ENCODE measurements at places on chromosomes 11 and 22.
A peak's percentile ranks its signal among the peaks of the same experiment; 100 is the strongest.

- no peak for DNase-seq
Measured at GRCh38 chr11:4202749-4203148, 108.2 kb downstream of the RRM1 start.

GRCh38 chr11:6646918-6647679 is 8.5 kb downstream of the DCHS1 start:
- peak; percentile 49 for DNase-seq

- DNase-seq = no peak
Measured at GRCh38 chr11:131190446-131190845, 180.0 kb upstream of the NTM start.

GRCh38 chr11:27339941-27340340 is 23.1 kb downstream of the CCDC34 start:
- DNase-seq = no peak

DNA sequence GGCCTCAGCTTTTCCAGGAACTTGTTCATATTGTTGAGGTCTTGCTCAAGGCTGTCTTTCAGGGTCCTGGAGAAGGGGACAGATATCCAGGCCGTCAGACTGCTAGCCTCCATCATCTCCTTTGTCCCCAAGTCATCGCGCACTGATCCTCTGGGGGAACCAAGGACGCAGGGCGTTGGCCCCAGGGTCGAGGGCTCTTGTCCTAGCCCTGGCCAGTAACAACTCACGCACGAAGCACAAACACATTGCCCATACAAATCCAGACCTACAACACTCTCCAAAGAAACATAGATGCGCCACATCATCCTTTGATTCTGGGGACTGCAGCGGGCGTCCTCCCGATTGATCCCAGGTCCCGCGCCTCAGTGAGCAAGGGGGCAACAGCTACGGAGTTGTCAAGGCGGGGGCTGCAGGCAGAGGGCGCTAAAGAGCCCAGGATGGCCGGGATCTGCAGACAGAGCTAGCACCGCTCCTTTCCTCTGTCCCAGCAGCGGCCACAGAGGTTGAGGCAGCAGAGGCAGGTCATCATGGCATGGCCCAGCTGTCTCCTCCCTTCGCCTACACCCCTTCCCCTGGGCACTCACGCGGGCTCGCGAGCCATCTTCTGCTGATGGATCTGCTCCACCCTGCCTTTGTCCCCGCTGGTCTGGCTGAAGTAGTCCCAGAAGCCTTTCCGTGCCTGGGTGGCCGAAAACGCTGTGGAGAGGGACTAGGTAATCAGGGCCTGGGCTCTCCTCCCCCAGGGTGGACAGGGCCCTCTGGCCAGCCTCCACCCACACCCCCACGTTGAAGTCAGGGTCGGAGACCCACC is 472 bp downstream of the APOA5 start:
- peak; percentile 53 for DNase-seq

DNA sequence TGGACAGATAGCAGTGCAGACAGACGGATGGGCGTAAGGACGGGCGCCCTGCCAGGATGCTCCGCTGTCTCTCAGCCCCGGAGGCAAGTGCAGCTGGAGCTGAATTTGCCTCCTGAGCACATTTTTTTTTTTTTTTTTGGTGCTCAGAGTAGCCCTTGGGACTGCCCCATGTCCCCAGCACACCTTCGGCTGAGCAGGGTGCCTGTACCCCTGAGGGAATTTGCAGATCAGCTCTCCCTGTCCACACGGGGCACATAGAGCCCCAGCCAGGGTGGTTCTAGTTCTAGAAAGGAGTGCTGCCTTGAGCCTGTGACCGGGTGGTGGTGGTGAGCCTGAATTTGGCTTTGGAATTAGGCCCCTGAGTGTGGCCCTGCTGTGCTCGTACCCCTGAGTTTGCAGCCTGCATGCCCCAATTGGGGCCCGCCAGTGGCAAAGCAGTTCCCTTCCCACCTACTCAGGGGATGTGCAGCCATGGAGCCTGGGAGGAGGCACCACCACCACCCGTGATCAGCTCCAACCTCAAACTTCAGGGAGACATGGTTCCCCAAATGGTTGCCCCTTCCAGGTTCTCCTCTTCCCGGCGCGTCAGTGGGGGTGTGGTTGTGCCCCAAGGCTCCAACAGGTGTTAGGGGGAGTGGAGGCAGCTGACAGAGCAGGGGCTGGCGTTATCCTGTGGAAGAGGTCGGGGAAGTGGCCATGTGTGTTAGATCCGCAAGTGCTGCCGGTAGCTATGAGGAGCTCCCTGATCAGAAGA is 1232.7 kb downstream of the BRD1 start:
- DNase-seq = no peak

DNA sequence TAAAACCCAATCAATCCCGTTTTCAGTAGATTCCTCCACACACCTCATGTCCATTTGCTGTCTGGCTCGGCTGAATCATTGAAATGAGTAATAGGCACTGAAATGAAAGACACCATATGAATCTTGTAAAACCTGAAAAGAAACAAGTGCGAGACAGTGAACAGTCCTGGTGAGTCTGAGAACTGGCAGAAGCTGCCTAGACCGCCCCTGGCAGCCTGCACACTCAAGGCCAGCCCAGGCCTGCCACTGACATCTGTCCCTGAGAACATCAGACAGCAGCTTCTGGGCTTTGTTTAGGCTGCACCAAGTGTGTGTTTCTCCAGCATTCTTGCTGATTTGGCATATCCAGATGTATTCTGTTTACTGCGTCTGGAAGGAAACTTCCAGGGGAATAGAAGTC is 44.8 kb downstream of the ENDOD1 start:
- DNase-seq = no peak

DNA sequence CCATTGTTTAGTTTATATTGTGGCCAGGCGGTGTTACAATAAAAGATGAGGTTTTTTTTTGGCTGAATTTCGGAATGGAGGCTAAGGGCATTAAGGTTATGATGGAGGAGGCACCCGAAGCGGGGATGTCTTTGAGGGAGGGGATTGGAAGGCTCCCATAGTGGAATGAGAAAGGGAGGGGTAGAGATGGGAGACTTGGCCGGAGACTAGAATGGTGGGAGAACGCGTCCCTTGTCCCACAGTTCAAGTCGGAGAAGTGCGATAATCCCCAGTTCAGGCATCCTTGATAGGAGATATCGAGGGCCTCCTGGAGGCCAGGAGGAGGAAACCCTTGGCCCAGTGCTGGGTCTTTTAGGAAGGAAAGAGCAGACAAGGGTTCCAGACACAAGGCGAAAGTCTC is 21.6 kb downstream of the ZNF195 start:
- DNase-seq = no peak

- no peak for DNase-seq
Measured at GRCh38 chr11:10118865-10119264, 175.2 kb downstream of the SBF2 start.

DNA sequence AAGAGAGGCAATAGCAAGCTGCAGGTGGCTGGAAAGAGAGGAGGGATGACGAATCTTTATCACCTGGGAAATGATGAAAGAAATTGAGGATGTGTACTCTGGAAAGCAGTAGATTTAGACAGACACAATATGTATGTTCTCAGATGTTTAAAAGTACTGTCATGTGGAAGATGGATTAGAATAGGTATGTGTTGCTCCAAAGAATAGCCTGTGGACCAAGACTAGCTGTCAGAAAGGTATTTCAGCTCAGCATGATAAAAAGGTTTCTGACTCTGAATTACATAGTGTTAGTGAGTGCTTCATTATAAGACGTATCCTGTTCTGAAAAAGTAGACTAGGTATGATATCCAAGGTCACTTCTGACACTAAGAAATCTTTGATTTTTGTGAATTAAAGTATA is 322.4 kb downstream of the CNTN5 start:
- no peak for DNase-seq

DNA sequence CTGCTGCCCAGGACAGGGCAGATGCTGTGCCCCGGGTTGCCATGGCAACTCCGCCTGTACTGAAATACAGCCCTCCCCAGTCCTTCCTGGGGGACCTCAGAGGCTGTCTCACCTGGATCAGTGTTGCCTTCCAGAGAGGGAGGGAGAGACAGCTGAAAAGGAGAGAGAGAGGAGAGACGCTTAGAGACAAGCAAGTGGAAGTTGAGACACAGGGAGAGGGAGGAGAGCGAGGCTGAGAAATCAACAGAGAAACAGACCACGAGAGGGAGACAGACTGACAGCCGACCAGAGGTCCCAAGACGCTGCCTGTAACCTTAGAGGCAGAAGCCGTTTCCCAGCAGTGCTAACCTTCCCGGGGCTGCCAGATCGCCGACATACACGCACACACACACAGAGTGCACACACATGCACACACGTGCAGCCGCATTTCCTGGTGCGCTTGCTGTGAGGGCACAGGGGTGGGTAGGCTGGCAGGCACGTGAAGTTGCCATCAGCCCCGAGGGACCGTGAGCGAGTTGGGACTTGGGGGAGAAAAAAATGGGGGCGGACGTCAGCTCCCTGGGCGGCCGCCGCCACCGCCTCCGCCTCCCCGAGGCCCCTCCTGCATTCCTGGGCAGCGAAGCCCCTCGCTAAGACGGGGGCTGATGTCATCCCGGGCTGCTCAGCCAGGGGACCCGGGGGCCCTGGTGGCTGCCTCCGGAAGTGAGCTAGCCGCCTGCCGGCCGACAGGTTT is 88.6 kb upstream of the CRYBB3 start:
- DNase-seq = peak; percentile 17

- DNase-seq = no peak
Measured at GRCh38 chr11:65053827-65054508, 4.4 kb downstream of the NAALADL1 start.
